ENCODE measurements at places on chromosomes 2 and 18.

- no peak for DNase-seq
Measured at GRCh38 chr2:157262248-157262647, 4.7 kb downstream of the GALNT5 start.

- DNase-seq = no peak
Measured at GRCh38 chr2:179487010-179487731, 222.5 kb upstream of the SESTD1 start.

DNA sequence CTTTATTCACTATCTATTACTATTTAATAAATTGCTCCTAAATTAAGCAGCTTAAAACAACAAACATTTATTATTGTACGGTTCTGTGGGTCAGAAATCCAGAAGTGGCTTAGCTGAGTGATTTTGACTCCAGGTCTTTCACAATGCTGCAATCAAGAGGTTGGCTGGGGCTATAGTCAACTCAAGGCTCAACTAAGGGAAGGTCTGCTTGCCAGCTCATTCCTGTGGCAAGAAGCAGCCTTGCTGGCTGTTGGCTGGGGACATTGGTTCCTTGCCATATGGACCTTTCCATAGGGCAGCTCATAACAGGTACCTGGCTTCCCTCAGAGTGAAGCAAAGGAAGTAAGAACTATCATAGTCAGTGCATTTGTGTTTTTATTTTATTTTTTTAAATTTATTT lies 5.0 kb upstream of the MRPL19 start:
- no peak for DNase-seq

- no peak for DNase-seq
Measured at GRCh38 chr2:139067874-139068273, 287.7 kb upstream of the NXPH2 start.

GRCh38 chr2:100884145-100884621 lies 64.2 kb downstream of the NPAS2 start:
- no peak for DNase-seq

DNA sequence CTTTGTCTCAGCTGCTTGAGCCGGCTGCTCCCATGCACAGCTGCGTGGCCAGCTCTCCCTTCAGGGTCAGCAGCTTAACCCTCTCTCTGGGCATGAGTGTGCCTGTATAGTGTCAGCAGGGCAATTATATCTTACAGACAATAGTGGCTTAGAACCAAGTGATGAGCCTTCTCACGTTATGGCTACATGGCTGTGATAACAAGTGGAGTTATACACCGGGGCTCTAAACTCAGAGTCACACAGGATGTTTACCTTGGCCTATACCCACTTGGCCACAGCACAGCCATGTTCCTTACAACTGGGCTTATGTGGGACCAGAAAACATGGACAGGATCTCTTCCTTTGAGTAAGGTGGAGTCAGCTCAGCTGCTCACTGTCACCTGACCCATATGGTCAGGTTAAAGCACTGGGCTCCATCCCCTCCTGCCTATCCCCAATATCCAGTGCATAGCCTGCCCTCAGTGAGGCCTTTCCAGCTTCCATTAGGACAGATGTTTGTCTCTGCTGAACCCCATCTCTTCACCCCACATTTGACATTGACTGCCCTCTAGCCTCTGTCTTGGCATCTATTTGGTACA lies 294.2 kb upstream of the NCKAP5 start:
- no peak for DNase-seq

GRCh38 chr2:186590350-186590758 lies 498 bp downstream of the ITGAV start:
- no peak for DNase-seq

- no peak for DNase-seq
Measured at GRCh38 chr18:48682768-48683167, 143.9 kb downstream of the CTIF start.

GRCh38 chr2:203660465-203660864 lies 46.0 kb upstream of the CD28 start:
- DNase-seq = no peak

- peak; percentile 31 for DNase-seq
Measured at GRCh38 chr2:88831792-88832248, 140.3 kb downstream of the RPIA start.

DNA sequence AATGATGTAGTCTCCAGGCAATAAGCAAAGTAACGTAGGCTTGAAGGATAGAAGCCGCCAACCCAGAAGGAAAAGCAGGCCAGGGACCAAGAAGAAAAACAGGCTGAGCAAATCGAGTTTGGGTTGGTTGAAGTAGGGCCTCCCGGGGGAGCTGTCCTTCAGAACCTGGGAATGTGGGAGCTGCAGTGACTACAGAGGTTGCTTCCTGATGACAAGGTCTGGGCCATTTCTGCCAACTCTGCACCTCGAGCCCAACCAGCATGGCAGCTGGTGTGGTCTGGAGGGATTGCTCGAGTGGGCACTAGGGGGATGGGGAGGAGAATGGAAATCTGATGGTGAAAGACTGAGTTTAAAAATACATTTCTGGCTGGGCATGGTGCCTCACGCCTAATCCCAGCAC lies 14.1 kb downstream of the ACMSD start:
- no peak for DNase-seq

- DNase-seq = no peak
Measured at GRCh38 chr2:236670235-236670620, 100.6 kb downstream of the ACKR3 start.

All from stimulated activated CD4-positive, alpha-beta T cell treated with anti-CD3 and anti-CD28 coated beads, Interleukin-4, amount 100 ng/mL, for 4 hours (primary cell).